ENCODE measurements at places on chromosomes 2 and 18. TPM values are rescaled to one million over a fixed set of nuclear protein-coding genes. Genes with fewer than 3 reads are reported as not detected.
A peak's percentile ranks its signal among the peaks of the same experiment; 100 is the strongest.

The CRYBA2 gene
- total RNA-seq, result 0.81 TPM

The DPP10 gene
- total RNA-seq, result not detected

The SLC38A11 gene
- total RNA-seq, result not detected

The ALK gene
- not detected for total RNA-seq

The SERPINB10 gene
- not detected for total RNA-seq

GRCh38 chr18:8461544-8461943 lies 147.7 kb upstream of the RAB12 start:
- peaks cover 3% of the 10 kb centered on the region for H3K4me1 ChIP-seq
- no peak overlapping the region for H3K4me3 ChIP-seq
- no peak for DNase-seq
- H3K36me3 ChIP-seq, result no peaks in the 10 kb centered on the region
- no peak overlapping the region for H3K27ac ChIP-seq

DNA sequence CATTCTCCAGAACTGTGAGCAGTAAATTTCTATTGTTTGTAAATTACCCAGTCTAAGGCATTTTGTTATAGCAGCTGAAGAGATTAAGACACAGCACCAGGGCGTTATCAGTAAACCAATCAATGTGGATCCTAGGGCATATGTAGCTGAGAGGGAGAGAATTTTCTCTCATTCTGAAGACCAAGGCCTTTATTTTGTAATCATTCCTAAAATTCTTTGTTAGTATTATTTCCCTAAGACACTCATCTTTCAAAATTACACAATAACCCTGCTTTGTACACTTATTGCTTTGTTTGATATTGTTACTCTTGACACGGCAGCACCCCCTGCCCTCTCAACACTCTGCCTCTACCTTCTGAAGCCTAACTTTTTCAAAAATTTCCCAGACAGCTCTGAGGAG lies 419.1 kb downstream of the SLC4A3 start:
- H3K27me3 ChIP-seq, result no peaks in the 10 kb centered on the region
- no peak overlapping the region for H3K27ac ChIP-seq
- no peak overlapping the region for H3K4me3 ChIP-seq

GRCh38 chr2:120481446-120482194 lies 135.7 kb downstream of the INHBB start:
- no peaks in the 10 kb centered on the region for H3K27me3 ChIP-seq
- DNase-seq, result no peak
- H3K4me1 ChIP-seq, result no peaks in the 10 kb centered on the region
- no peaks in the 10 kb centered on the region for H3K36me3 ChIP-seq

DNA sequence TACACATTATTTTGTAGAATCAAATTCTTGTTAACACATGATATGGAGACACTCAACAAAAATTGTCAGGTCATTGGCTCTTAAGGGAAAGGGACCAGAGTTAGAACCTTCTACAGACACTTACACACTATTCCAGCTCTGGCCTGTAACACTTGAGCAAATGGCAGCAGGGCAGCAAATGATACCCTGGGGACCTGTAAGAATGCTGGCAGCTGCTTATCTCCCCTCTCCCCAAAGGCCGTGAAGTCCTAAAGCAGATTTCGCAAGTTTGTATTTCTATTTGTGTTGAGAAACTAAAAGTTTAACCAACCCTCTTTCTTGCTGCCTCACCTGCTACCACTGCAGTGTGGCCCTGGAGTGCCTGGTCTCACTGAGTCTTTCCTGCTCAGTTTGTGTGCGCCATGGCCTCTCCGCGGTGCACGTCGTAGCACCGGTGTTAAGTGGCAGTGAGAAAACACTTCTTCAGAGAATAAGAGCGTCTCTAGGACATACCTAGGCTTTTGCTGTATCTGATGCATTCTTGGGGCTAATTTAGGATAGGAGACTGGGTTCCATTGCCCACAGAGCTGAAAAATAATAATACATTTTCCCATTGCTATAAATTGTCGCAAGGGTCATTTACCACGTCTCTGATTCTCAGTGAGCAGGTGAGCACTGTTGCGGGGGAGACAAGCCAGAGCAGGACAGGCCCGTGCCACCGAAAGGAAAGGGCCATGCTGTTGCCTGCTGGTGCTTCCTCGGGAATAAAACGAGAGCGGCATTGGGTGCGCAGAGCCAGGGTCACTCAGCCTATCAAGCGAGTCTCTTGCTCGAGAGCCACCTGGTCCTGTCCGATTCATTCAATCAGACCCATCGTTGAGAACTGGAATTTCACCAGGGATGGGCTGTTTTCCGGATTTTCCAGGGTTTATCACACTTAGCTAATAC lies 204.9 kb downstream of the PTGR3 start:
- H3K27ac ChIP-seq, result no peak overlapping the region
- no peaks in the 10 kb centered on the region for H3K27me3 ChIP-seq
- no peak overlapping the region for H3K4me3 ChIP-seq

DNA sequence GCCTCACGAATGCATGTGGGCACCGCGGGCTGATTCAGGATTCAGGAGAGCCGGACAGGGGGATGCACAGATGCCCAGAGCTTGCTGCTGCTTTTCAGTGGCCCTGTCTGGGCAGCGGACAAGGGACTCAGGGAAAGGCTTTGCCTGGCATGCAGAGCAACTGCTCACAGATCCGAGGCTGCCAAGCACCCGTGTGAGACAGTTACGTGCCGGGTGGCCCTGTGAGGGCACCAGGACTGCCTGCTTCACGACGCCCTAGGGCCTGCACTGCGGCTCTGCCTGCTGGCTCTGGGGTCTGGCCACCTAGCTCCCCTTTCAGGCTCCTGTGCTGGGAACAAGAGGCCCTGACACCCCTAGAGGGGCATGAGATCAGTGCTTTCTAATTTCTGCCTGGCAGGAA lies 221.4 kb upstream of the PXDN start:
- H3K27ac ChIP-seq, result no peak overlapping the region
- no peaks in the 10 kb centered on the region for H3K4me1 ChIP-seq
- no peaks in the 10 kb centered on the region for H3K36me3 ChIP-seq
- no peaks in the 10 kb centered on the region for H3K27me3 ChIP-seq
- no peak overlapping the region for H3K4me3 ChIP-seq

DNA sequence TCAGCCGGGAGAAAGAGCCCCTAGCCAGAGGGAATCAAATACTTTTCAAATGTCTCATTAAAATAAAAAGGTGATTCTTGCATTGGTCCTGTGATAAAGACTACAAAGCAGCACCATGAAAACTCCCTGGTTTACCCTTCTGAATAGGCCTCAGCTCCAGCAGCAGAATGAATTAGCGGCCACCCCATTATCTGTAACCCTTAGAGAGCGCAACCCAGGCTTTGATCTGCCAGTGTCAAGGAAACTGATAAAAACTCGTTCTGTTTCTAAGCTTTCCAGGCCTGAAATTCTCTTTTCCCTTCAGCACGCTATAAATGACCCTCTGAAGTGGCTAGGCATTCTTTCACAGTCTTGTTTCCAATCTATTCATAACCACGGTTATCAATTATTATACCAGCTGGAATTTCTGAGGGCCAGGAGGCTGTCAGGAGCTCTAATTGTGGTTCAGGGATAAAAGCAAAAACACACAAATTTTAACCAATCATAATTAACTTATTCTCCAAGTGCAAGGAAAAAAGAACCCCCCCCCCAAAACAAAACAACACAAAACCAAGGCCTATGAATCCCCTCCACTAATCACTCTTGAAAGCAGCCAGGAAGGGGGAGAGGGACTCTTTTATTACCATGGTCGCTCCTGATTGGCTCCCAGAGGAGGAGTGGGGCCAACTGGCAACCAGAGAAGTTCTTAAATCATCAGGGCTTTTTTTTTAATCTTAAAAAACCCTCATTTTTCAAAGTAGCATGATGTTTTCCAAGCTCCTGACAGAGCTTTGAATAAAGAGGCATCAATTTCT lies 258.9 kb downstream of the CYRIA start:
- H3K4me1 ChIP-seq, result no peaks in the 10 kb centered on the region
- no peak overlapping the region for H3K27ac ChIP-seq
- H3K4me3 ChIP-seq, result no peak overlapping the region
- no peaks in the 10 kb centered on the region for H3K27me3 ChIP-seq
- no peak for DNase-seq

DNA sequence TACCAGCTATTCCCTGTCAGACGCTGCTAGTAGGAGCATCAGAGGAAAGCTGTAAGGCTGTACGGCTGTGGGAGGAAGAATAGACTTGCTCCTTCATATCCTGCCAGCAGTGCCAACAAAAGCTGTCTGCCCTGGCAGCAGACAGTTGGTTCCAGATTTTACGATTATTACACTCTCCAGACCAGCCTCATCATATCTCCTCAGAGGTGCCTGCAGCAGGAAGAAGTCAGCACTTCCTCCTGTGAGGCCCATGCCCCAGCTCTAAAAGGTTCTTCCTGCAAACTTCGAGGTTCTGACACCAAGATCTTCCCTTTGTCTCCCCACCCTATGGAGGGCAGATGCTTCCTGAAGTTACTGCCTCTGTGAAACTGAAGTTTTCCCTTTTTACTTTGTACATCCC lies 537.7 kb upstream of the PKDCC start:
- H3K27ac ChIP-seq, result no peak overlapping the region
- H3K27me3 ChIP-seq, result no peaks in the 10 kb centered on the region
- no peaks in the 10 kb centered on the region for H3K4me1 ChIP-seq
- no peak for DNase-seq
- no peaks in the 10 kb centered on the region for H3K36me3 ChIP-seq

DNA sequence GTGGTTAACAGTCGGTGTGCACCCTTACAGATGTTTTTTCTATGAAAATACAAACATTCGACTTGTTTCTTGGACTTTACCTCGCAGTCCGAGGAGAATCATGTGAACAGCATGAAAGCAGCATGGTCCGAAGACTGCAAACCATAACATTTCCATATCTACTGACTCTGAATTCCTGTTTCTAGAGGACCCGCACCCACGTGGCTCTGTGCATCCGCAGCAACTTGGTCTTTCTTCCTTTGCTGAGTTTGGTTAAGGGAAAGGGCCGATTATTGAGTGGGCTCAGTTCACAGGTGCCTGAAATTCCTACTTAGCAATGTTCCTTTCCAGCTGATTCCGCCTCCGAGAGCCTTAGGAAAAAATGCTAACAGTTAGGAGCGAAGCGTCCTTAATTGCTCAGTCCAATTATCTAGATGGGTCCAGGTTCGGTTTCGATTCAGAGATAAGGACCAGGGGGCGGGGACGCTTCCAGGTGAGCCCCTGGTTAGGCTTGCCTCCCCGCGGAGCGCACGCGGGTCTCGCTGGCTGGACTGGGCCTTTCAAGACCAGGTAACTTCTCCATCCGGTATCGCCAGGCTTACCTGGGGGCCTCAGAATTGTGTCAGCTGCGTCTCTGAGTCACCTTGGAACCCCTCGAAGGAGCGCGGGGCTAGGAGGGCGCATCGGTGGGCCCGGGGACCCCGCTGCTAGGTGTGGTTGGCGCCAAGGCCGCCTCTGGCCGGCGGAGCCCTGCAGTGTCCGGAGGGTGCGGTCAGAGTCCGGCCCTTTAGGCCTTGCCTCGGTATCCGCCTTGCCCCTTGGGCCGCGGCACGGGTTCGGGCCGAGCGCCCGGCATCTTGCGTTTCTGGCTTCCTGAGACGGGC lies 1.1 kb upstream of the B3GNT2 start:
- no peaks in the 10 kb centered on the region for H3K36me3 ChIP-seq
- DNase-seq, result no peak
- H3K4me1 ChIP-seq, result peaks cover 28% of the 10 kb centered on the region
- H3K27ac ChIP-seq, result peak overlapping the region; percentile 70
- H3K4me3 ChIP-seq, result peak overlapping the region; percentile 79

DNA sequence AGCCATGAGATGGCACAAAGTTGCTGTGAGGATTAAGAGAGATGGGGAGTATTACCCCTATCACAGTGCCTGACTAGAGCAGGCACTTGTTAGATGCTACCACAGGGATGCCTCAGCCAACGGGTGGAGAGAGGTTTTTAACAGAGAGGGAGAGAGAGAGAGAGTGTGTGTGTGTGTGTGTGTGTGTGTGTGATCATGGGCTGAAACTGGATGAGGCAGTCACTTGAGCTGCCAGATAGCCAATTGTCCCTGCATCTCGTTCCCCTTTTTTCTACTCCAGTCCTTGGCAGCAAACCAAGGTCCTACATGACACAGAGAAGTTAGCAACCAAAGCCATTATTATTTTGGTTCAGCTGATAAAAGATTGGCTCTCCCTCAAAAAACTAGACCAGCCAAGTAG lies 3.0 kb downstream of the CD8A start:
- no peak overlapping the region for H3K27ac ChIP-seq
- peaks cover 57% of the 10 kb centered on the region for H3K27me3 ChIP-seq
- H3K4me1 ChIP-seq, result peaks cover 17% of the 10 kb centered on the region
- DNase-seq, result no peak

GRCh38 chr2:70807102-70807827 lies 13.1 kb downstream of the CLEC4F start:
- no peak overlapping the region for H3K27ac ChIP-seq
- H3K4me3 ChIP-seq, result no peak overlapping the region
- no peak for DNase-seq
- H3K4me1 ChIP-seq, result no peaks in the 10 kb centered on the region

DNA sequence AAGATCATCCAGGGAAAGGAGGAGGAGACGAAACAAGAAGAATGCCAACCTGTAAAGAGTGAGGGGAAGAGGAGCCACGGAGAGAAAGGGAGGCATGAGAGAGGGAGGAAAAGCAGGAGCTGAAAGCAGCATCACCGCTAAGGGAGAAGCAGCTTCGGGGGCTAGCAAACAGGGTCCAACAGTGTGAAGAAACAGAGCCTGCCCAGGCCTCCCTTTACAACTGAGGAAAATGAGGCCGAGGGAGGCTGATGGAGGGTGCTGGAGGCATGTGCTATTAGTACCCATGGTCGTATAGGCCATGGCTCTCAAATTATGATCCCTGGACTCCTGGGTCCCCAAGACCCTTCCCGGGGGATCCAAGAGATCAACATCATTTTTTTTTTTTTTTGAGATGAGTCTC lies 50.4 kb upstream of the ASPRV1 start:
- no peaks in the 10 kb centered on the region for H3K36me3 ChIP-seq
- no peaks in the 10 kb centered on the region for H3K27me3 ChIP-seq
- peaks cover 26% of the 10 kb centered on the region for H3K4me1 ChIP-seq
- no peak overlapping the region for H3K4me3 ChIP-seq

- H3K27me3 ChIP-seq, result no peaks in the 10 kb centered on the region
- no peak overlapping the region for H3K27ac ChIP-seq
- no peak overlapping the region for H3K4me3 ChIP-seq
- DNase-seq, result no peak
Observed at GRCh38 chr18:77063260-77063659, 69.3 kb downstream of the MBP start.

GRCh38 chr2:136206613-136207012 lies 88.7 kb upstream of the CXCR4 start:
- DNase-seq, result no peak
- H3K4me3 ChIP-seq, result no peak overlapping the region

GRCh38 chr2:152352616-152353015 lies 17.6 kb downstream of the FMNL2 start:
- H3K27ac ChIP-seq, result no peak overlapping the region
- H3K4me1 ChIP-seq, result no peaks in the 10 kb centered on the region
- no peak overlapping the region for H3K4me3 ChIP-seq
- H3K27me3 ChIP-seq, result peaks cover 9% of the 10 kb centered on the region
- DNase-seq, result no peak
- H3K36me3 ChIP-seq, result no peaks in the 10 kb centered on the region

GRCh38 chr2:53490659-53491058 lies 276.9 kb upstream of the CHAC2 start:
- no peak overlapping the region for H3K4me3 ChIP-seq
- H3K27me3 ChIP-seq, result no peaks in the 10 kb centered on the region
- no peaks in the 10 kb centered on the region for H3K36me3 ChIP-seq
- no peak overlapping the region for H3K27ac ChIP-seq
- no peaks in the 10 kb centered on the region for H3K4me1 ChIP-seq

All from K562 (cell line).